MG63 (cell line): ENCODE measurements at places on chromosomes 12 and 14. TPM values are rescaled to one million over a fixed set of nuclear protein-coding genes. Genes with fewer than 3 reads are reported as not detected.
A peak's percentile ranks its signal among the peaks of the same experiment; 100 is the strongest.

- no peak for DNase-seq
Observed at GRCh38 chr12:120090626-120091295, 25.8 kb downstream of the RAB35 start.

- no peak for DNase-seq
Observed at GRCh38 chr12:40921563-40922163, 229.4 kb downstream of the CNTN1 start.

Gene ACOT6
- total RNA-seq = not detected in 2 replicates

GRCh38 chr12:3746758-3747157 lies 6.2 kb downstream of the CRACR2A start:
- no peak for DNase-seq

Gene MANSC4
- total RNA-seq = not detected in 2 replicates

DNA sequence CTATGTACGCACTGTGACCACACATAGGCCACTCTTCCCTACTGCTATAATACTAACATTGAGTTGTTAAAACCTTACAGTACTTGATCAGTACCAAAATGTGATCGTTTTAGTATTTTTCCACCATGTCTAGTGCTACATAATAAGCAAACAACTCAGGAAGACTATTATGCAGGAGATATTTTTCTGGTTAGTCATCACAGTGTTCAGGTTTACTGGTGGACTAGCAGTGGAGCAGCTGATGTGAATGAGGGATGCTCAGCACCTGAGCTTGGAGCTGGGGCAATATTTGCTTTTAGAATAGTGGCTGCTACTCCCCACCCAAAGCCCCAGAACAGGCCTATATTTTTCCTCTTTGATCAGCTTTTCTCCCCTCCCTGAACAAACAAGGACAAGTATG lies 513.1 kb downstream of the KCNH5 start:
- DNase-seq = no peak

Gene RNASE2
- not detected in 2 replicates for total RNA-seq

DNA sequence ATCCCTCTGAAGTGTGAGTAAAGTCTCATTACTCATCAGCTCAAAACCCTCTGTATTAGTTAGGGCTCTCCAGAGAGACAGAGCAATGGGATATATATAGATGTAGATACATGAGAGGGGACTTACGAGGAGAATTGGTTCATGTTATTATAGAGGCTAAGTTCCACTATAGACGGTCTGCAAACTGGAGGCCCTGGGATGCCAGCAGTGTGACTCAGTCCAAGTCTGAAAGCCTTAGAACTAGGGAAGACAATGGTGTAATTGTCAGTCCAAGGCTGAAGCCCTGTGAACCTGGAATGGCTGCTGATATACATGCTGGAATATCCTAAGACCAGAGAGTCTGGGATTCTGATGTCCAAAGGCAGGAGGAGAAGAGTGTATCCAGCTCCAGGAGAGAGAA lies 57.3 kb upstream of the CEP83 start:
- DNase-seq = no peak

DNA sequence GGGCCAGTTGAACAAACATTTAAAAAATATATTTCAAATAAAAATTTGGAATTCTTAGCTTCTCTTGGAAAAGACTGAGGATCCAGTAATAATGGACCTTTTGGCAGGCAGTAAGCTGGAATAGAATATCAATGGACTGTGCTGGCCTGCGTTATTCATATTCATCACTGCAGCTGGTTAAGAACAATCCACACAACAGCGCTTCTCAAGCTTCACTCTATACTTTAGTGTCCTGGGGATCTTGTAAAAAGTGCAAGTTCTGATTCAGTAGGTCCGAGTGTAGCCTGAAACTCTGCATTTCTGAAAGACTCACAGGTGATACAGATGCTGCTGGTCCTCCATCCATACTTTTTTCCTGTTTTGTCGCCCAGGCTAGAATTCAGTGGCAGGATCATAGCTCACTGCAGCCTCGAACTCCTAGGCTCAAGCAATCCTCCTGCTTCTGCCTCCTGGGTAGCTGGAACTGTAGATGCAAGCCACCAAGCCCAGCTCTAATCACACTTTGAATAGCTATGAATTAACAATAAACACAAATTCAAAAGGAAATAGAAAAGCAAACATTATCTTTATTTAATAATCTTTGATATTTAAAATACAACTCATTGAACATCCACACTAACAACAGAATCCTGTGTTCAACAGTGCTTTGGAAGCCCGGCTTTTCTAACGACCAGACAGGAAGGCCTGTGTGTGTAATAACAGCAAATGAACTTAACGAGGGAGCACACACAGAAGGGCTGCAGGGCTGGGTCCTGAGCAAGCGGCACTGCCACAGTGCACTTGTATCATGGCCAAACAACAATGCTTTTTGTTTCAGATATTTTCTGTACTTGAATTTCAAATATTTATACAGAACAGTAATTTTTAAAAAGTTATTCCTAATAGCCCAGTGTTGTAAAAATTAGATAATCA lies 18.4 kb upstream of the TRIP11 start:
- DNase-seq = no peak

Gene SLC17A8
- total RNA-seq = not detected in 2 replicates

- DNase-seq = no peak
Observed at GRCh38 chr14:91041450-91041849, 19.0 kb downstream of the RPS6KA5 start.

Gene NEUROD4
- not detected in 2 replicates for total RNA-seq

GRCh38 chr12:12872139-12872933 lies 19.0 kb upstream of the GPRC5A start:
- DNase-seq = peak; percentile 41

DNA sequence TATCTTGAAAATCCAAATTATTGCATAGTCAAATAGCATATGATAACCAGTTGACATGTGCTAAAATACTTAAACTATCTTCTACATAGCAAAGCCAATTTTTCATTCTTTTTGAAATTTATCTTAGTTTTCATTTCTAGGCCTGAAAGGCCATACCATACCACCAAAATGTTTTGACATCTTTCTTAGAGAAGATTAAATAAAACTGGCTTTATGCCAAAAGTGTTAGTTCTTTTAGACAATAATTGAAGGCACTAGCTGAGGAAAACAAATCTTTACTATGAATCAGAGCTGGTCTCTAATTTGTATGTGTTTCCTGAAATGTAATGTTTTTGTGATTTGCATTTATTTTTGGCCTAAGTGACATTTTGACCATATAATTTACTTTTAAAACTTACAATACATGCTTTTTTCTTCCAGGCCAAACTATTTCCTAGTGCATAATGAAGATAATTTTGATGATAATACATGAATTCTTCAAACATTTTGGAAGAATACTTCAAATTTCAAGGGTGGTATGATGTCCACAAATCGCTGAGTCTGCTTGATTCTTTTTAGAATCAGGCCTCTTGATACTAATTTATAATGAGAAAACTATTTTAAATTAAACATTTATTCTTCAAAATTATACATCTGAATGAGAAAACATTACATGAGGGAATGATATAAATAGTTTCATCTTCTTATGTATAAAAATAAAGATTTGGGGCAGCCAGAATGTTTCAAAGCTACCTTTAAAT lies 6.5 kb upstream of the KCNMB4 start:
- no peak for DNase-seq

DNA sequence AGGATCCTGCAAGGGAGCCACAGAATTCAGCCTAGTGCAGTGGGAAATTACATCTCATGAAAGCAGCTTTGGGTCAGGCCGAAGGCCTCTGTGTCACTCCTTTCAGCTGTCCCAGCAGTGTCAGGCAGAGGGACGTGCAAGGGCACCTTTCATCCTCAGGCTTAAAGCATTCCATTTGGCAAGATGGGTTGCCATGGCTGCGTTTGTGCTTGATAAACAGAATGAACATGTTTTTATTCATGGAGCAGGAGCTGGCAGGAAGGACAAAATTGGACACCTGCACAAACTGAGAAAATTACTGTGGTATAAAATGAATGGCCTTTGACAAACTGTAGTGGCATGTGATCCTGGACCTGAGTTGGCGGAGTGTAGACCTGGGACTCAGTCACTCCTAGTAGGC lies 29.4 kb downstream of the ACAD10 start:
- no peak for DNase-seq

DNA sequence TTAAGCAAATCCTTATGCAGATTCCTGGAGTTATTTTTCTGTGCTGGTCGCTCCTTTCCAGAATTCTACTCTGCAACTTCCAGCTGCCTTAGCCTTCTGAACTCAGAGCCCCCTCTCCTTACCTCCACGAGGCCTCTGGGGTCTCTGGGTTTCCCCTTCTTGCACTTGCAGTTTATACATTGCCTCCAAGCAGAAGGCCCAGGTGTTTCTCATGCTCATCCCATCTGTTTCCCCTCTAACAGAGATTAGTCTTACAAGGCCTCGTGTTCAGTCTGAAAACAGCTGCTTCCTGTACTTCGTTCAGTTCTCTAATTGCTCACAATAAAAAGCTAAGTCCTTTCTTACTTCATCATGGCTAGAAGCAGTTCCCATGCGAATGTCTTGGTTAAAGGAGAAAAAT lies 134.4 kb upstream of the FGD4 start:
- no peak for DNase-seq

- no peak for DNase-seq
Observed at GRCh38 chr12:22494319-22494718, 50.0 kb downstream of the C2CD5 start.

DNA sequence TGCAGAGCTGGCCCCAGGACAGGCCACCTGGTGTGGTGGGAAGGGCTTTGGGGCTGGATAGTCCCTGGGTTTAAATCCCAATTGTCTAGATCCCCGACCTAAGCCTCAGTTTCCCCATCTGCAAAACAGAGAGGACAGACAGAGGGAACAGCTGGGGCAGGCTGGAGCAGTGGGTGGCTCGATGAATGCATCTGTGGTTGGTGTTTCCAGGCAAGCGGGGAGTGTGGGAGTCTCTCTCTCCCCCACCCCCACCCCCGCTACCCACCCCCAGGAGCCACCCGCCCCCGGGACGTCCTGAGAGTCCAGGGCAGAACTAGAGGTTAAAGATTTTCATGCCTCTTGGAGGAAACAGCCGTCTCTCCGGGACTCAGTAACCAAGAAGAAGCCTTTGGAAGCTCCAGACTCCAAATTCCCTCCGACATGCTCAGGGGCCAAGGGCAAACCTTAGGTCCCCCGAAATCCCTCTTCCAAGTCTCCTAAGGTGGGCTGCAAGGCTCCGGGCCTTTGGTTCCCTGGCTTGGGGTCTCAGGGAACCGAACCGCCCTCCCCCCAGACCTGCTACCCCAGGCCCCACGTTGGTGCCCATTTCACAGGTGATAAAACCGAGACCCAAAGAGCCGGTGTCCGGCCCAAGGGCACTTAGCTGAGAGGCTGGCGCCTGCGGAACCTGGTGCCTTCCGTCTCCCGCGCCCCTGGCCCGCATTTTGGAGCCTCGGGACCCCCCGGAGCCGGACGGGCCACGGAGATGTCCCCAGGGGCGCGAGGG lies 474 bp downstream of the TRPV4 start:
- no peak for DNase-seq

GRCh38 chr12:41802803-41803202 lies 341.9 kb downstream of the GXYLT1 start:
- DNase-seq = no peak

DNA sequence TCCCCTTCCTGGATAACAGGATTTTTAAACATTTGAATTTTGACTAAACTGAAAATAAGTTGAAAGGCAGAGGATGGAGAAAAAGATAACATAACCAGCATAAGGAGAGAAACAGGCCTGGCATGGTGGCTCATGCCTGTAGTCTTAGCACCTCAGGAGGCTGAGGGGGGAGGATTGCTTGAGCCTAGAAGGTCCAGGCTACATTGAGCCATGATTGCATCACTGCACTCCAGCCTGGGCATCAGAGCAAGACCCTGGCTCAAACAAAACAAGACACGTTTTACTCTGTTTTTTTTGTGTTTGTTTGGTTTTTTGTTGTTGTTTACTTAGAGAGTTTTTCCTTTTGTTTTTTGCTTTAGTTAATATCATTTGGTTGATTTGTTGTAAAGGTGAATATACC lies 8.7 kb downstream of the AKAP6 start:
- no peak for DNase-seq

- no peak for DNase-seq
Observed at GRCh38 chr14:88614218-88614907, 51.5 kb downstream of the ZC3H14 start.

Gene GPRC5D
- total RNA-seq = not detected in 2 replicates

- DNase-seq = no peak
Observed at GRCh38 chr14:104087505-104087904, 2.0 kb downstream of the ASPG start.

Gene C12orf56
- total RNA-seq = 0.26 TPM in 1 of 2 replicates, not detected in the other

DNA sequence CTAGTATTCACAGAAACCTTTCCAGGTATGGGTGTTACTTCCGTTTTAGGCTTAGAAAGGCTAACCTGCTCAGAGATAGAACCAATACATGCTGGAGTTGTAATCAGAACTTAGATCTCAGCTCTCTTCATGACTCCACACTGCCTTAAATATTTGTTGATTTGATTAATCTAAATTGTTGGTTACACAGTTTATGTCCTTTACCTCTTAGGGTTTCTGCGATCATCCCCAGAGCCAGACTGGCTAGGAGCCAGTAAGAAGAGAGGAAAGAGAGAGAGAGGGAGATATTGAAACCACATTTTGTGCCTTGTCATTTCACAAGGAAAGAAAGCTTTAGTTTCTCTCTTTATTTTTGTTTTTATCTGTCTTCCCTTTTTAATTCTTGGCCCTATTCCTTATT lies 16.8 kb upstream of the MGP start:
- DNase-seq = no peak

DNA sequence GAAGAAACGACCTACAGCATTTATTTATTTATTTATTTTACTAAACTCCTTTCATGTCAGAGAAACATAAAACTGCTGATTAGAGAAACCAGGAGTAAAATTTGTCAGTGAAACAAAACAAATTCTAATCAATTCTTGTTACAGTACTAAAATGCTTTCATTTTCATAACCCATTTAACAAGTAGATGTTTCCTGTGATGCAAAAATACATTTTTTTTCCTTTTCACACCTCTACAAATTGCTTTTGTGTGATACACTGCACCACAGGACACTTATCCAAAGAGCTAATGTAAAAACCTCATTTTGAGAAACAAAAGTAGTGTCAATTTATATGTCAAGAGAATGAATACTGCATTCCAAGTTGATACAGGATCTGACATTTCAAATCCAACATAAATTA lies 155.1 kb downstream of the SYT1 start:
- no peak for DNase-seq

DNA sequence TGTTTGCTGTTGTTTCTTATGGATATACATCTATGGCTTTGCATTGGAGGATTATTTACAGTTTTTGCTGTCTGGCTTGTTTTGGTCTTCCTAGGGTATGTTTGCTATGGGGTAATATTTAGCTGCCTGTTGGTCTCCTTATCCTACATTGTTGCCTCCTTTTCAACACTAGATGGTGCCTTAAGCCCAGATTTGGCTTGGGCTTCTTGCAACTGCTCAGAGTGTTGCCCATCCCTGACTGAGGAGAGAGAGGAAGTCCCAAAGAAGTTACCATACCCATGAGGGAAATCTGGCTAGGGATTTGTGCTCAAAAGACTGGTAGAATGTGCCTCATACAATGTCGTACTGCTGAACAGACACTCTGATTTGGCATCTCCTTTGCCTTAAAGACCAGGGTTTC lies 94.6 kb upstream of the MUCL1 start:
- no peak for DNase-seq
